ENCODE measurements at places on chromosomes 4 and X.

- DNase-seq: no peak
Observed at GRCh38 chr4:108130955-108131354, 37.8 kb downstream of the LEF1 start.

GRCh38 chr4:147535124-147535523 lies 54.2 kb downstream of the EDNRA start:
- DNase-seq: no peak

- no peak for DNase-seq
Observed at GRCh38 chr4:720111-720860, 14.7 kb downstream of the PCGF3 start.

- no peak for DNase-seq
Observed at GRCh38 chr4:25875281-25875745, 12.5 kb upstream of the SEL1L3 start.

DNA sequence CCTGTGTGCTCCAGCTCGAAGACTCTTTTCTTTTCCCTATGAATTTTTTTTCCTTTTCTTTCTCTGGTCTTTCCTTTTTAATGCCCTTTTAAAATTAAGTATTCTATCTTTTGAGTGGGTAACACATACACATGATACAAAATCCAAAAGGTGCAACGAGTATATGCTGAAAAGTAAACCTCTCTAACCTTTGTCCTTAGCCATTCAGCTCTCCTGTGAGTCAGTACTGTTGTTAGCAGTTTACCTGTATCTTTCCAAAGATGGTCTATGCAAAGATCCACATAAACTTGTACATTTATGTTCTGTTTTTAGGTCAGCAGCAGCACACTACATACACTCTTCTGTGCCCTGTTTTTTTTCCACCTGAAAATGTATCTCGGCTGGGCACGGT lies 28.7 kb downstream of the SLC25A43 start:
- no peak for DNase-seq

- no peak for DNase-seq
Observed at GRCh38 chrX:110321670-110322069, 3.8 kb upstream of the AMMECR1 start.

DNA sequence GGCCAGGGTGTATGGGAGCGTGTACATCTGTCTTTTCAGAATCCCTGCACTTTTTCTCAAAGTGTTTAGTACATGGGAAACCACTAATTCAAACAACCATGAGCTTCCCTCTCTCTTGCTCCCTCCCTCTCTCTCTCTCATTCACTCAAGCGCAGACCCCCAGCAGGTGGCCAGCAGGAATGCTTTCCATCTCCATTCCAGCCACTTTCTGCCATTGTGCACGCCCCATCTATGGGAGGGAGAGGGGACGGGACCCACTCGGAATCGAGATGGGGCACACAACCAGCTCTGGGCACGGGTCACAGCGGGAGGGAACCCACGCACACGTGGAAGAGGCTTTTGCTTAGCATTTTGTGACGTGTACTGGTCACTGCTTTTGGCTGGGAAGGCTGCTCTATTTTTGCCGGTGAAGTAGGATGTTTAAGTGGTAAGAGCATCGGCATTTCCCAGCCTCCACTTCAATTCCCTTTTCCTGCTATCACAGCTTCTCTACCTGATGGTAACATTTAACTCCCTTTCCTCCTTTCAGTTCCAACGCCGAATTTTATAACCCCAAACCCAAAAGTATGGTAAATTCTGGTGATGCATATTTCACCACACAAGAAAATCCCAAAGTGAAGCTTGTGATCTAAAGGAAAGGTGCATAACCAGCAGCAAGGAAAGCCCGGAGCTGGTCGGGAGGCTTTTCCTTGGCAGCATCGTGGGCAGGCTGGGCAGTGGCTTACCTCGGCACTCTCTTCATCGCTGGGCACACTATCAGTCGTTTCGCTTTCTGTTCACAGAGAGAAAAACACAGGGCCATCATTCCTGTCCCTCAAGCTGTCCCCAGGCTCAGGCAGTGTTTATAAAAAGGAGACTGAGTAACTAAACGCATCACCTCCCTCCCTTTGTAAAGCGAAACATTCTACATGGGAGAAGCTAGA lies 84.1 kb downstream of the IRF2 start:
- no peak for DNase-seq

- no peak for DNase-seq
Observed at GRCh38 chr4:26075583-26075982, 161.6 kb downstream of the SMIM20 start.

DNA sequence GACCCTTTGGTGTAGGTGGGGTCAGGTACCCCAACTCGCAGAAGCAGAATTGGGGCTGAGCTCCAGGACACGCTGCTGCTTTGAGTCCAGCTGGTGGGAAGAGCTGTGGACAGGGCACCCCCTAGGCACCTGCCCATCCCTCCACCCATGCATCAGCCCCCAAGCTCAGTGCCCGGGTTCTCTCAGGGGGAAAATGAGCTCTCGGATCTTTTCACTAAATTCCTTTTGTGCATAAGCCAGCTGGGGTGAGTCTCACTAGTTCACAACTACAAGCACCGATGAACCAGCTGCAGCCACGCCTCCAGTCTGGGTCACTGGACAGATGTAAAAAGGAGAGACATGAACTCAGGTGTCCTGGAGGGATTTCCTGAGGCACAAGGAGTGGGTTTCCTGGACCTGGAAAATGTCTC lies 286.8 kb downstream of the CRLF2 start:
- DNase-seq: no peak

DNA sequence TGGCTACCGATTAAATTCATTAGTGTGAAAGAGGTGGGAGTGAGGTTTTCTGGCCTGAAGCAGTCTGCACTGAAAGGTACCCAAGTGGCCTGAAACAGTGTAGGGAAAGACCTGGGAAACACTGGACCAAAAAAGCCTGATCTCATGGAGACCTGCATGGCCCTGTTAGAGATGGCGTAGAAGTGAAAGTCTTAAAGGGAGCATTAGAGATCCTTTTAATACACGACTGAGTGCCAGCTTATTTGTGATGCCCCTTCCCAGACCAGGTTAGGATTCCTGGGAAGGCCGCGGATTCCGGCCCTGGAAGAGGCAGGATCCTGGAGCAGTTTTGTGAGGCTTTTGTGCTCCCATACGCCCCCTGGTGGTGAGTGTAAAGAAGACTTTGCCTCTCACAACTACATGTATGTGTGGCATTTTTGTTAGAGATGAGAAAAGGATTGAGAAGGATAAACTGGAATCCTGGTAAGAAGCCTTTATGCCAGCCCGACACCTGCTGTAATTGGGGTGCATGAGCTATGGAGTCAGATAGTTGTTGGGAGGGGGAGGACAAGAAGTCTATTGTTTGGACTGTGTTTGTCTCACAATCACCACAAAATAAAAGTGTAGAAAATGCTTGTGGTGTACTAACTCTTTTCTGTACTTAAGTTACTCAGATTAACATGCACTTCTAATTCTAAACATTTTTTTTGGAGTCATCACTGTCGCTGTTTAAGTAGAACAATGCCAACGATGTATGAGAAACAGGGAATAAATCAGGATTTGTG lies 54.0 kb downstream of the JADE1 start:
- peak; percentile 37 for DNase-seq

DNA sequence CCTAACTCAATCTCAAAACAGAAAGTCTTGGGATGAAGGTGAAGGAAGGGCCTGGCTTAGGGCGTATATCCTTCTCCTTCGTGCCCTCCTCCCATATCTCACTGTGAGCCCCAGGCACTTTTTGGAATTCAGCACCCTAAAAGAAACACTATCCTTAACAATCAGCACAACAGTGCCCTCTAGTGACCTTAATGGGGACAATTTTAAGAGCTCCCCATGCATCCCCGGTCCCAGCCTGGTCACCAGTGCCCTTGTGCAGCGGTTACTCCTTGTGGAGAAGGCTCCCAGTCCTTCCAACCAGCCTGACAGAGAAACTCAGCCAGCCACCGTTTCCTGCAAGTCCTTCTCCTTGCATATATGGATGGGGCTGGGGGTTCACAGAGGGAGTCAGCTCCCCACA lies 4.2 kb downstream of the PAK3 start:
- DNase-seq: no peak

DNA sequence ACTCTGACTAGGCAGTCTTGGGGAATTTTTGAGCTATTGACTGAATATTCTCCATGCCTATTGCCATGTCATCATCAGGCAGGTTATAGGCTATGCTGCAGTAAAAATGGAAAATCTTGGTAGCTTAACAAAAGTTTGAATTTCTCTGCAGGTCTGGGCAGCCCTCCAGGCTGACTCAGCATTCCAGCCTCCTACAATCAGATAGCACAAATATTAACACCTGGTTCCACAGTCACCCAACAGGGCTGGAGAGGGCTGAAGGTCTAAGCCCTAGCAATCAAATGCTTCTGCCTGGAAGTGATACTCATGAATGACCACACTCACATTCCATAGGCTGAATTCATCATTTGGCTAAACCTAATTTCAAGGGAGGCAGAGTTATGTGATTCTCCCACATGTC lies 9.6 kb upstream of the PPP3CA start:
- DNase-seq: no peak

DNA sequence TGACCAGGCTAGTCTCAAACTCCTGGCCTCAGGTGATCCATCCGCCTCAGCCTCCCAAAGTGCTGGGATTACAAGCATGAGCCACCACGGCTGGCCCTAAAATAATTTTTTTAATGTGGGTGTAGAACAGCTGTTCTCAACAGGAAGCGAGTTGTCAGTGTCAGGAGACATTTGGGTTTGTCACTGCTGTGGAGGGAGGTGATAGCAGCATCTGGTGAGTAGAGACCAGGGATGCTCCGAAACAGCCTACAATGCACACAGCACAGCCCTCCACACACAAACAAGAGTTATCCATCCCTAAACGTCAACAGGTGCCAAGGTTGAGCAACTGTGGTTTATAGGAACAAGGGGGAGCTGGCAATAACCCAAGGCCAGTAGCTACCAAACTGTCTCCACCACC lies 243.4 kb upstream of the STS start:
- DNase-seq: no peak

- no peak for DNase-seq
Observed at GRCh38 chrX:18468599-18468998, 43.2 kb downstream of the CDKL5 start.

- no peak for DNase-seq
Observed at GRCh38 chr4:86706923-86707597, 112.9 kb downstream of the PTPN13 start.

- DNase-seq: no peak
Observed at GRCh38 chr4:3220476-3221183, 28.3 kb upstream of the MSANTD1 start.

DNA sequence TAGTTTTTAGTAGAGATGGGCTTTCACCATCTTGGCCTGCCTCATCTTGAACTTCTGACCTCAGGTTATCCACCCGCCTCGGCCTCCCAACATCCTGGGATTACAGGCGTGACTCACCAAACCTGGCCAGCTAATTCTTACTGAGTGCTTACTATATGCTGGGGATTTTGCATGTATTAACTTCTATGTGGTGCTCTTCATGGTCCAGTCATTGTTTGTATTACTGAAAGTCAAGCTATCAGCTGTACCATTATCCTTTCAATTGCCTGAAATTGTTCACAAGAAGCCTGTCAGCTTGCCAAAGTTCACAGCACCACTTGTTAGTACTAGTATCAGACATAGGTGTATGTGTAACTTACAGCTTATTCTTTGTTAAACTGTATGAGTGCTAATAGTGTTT lies 1272.1 kb downstream of the ARAP2 start:
- DNase-seq: no peak

DNA sequence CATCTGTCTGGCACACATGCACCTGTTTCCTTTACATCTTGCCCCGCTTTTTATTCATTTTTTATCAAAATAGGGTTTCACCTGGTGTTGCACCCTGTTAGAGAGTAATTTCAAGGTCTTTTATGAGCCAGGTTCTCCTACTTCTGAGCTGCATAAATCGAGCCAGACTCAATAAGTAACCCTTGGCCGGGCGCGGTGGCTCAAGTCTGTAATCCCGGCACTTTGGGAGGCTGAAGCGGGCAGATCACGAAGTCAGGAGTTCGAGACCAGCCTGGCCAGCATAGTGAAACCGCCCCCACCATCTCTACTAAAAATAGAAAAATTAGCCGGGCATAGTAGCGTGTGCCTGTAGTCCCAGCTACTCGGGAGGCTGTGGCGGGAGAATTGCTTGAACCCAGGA lies 1.0 kb upstream of the PPP2R3B start:
- DNase-seq: no peak

- DNase-seq: no peak
Observed at GRCh38 chr4:151953312-151953711, 192.5 kb upstream of the GATB start.

DNA sequence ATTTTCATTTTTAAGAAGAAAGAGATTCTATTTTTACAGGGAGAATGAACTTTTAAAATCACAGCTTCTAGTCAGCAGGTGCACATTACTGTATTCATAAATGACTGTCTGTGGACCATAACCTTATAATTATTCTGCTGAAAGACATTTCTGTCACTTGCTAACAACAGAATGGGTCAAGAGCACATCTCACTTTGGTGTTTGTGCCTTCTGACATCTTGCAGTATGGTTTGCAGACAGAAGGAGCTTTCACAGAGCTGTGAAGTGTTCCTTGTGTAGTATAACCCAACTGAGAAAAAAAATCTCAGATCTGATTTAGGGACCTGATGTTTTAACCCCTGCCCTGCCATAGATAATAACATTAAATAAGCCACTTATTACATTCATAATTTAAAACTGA lies 131.4 kb upstream of the CTSO start:
- no peak for DNase-seq

- no peak for DNase-seq
Observed at GRCh38 chr4:864456-865120, 38.7 kb upstream of the CPLX1 start.

DNA sequence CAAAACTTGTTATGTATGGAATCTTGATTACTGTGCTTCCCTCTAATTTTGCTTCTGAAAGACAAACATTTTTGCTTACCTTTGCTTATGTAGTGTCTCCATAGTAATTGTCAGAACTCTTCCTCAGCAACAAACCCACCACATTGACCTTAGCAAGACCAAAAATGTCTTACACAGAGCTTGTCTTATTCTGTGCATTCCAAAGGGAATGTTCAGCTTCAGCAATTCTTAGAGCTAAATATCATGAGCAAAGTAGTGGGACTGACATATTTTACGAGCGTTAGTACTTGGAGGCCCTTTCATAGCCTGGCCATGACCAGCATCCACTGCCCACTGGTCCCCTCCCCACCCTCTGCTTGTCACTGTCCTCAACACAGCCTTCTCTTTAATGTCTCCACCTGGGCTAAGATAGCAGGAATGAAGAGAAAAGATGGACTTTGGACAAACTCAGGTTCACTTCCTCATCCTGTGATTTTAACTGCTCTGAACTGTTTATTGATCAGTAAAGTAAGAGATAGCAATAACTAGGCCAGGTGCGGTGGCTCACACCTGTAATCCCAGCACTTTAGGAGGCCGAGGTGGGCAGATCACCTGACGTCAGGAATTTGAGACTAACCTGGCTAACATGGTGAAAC lies 15.5 kb upstream of the SH3D19 start:
- DNase-seq: no peak

- no peak for DNase-seq
Observed at GRCh38 chr4:175787948-175788347, 24.1 kb downstream of the GPM6A start.

DNA sequence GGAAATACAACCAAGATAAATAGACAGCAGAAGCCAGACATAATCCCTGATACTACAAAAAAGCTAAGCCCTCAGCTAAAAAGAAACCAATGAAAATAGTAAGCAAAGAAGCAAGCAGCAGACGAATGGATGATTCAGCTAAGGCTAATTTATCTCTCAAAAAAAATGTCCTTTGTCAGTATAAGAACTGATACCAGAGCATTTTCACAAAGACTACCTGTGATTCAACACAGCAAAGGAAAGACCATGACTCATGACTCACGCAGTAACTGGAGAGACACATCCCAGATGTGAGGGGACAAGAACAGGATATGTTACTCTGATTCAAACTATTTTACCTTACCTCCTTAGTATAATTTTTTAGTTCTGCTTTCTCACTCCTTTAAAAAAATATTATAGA lies 22.7 kb upstream of the TMPRSS11F start:
- DNase-seq: no peak

GRCh38 chr4:128424527-128425497 lies 137.2 kb upstream of the PGRMC2 start:
- DNase-seq: no peak
